Activated CD8-positive, alpha-beta memory T cell treated with anti-CD3 and anti-CD28 coated beads, Interleukin-2, amount 10 ng/mL, durations not matched to agents 7 days and 5 days (primary cell): ENCODE measurements at places on chromosomes 13 and 19.
A peak's percentile ranks its signal among the peaks of the same experiment; 100 is the strongest.

DNA sequence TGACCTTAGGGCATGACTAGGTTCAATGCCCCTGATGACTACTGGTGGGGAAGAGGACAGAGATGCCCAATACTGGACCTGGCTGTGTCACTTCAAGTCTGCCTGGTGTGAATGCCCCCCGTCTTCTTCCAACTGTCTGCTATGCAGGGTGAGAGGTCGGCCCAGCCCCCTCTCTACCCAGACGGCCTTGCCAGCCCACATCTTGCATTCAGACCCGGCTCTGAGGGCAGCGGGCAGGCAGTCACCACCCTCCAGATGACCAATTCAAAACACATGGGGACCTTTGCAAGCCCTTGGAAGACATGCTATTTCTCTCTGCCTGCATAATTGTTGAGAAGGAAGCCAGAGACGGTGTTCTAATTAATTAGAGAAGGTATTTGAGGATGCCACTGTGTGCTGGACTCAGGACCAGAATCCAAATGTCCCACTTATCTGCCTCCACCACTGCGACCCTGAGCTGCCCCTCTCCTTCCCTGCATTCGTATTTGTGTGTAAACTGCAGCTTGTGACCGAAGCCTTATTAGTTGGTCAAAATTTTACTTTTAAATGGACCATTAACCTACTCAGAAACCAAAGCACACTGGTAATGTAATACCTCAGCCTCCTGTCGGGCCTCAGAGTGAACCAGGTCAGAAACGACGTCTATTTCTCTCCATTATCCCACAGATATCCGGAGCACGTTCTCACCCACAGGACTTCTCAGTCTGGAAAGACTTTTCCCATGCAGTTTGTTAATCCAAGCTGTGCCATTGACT, 407.0 kb downstream of the ZNF536 start:
- no peak for DNase-seq

- DNase-seq: no peak
These were observed 20.6 kb downstream of the ZNF701 start for GRCh38 chr19:52590728-52591127.

GRCh38 chr19:38485541-38486285, 52.2 kb downstream of the RYR1 start:
- no peak for DNase-seq

GRCh38 chr13:111460548-111461444, 140.4 kb downstream of the TEX29 start:
- no peak for DNase-seq

- no peak for DNase-seq
These were observed 134.0 kb downstream of the MAB21L1 start for GRCh38 chr13:35342440-35342839.

- DNase-seq: no peak
These were observed 65.9 kb downstream of the ENOX1 start for GRCh38 chr13:43720780-43721397.

- DNase-seq: no peak
These were observed 450.4 kb downstream of the FGF9 start for GRCh38 chr13:22121146-22121739.

DNA sequence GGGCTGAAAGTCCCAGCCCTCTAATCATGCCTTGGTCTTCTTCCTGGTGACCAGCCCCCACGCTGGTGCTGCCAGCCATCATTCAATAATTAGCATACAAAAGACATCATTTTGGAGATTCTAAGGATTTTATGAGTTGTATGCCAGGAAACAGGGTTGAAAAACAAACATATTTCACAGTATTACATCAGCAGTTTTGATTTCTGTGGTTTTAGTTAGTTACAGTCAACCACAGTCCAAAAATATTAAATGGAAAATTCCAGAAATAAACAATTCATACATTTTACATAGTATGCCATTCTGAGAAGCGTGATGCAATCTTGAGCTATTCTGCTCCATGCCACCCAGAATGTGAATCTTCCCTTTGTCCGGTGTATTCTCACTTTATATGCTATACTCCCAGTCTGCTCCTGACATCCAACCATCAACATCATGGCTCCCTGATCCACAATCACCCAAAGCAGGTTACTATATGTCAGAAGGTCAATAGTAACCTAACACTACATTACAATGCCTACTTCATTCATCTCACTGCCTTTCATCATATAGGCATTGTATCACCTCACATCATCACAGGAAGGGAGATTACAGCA, 49.2 kb downstream of the STOML3 start:
- no peak for DNase-seq

GRCh38 chr13:79379274-79379673, 26.8 kb downstream of the RBM26 start:
- DNase-seq: no peak

DNA sequence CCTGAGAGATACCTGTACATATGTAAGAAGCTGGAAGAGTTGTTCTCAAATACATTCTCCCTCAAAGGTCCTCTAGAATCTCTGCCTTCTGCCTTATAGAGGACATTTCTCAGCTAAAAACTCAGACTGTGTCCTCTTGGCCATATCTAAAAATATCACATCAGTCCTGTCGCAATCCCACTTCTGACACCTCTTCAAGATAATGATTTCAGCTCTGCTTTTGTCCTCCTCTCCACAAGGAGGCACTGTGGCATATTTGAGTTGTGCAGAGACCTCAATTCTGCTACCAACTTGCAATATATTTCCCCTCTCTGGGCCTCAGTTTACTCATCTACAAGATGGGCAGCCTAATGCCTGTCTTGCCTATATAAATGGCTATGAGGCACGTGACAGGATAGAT, 16.6 kb downstream of the ADAMTS10 start:
- no peak for DNase-seq

DNA sequence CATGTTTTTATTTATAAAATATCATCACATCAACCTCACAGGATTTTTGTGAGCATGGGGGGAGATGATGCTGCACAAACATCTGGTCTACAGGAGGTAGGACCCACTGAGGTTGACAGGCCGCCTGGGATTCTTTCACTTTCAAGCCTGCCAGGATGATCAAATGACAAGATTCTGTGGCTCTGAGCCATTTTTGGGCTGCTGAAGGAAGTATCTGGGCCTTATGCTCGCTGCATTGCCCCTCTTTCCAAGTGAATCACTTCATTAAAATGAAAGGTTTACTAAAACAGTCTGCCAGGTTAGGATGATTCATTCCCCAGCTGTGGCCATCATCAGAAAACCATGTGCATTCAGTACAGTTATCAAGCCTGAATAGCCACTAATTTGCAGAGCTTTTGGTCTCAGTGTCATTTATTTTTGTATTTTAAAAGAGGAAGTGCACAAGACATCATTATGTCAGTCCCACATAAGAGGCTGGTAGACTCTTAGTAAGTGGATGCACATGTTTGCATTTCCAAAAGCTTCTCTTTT, 34.4 kb downstream of the STARD13 start:
- no peak for DNase-seq

DNA sequence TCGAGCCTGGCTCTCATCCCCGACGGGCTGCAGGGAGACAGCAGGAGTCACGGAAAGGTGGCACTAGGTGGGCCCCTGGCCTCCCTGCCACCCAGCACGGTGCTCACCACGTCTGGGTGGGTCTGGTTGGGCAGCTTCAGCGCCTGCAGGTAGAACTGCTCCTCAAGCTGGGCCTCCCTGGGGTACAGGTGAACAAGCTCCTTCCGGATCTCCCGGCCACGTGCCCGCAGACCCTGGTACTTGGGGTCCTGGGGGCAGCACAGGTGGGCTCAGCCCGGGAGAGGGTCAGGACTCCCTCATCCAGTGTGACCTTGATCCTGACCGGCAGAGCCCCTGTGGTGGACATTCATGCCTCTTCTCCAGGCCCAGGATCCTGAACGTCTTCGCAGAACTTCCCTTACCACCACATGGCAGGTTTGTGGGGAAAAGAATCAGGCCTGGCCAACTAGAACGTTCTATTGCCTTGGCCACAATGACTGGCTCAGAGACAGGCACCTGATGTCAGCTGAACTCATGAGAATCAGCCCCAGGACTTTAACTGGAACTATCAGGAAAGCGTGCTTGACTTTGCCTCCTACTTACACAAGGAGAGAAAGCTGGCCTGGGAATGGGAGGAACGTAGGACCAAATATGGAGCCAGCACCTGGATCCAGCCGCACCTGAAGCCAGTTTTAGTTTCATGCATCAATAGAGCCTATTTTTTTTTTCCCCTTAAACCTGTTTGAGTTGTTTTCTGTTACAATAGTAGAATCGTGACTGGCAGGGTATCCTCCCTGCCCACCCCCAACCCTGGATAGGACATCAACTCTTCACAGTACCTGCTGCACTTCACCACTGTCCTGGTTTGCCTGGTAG, 8.9 kb downstream of the SARS2 start:
- DNase-seq: no peak

DNA sequence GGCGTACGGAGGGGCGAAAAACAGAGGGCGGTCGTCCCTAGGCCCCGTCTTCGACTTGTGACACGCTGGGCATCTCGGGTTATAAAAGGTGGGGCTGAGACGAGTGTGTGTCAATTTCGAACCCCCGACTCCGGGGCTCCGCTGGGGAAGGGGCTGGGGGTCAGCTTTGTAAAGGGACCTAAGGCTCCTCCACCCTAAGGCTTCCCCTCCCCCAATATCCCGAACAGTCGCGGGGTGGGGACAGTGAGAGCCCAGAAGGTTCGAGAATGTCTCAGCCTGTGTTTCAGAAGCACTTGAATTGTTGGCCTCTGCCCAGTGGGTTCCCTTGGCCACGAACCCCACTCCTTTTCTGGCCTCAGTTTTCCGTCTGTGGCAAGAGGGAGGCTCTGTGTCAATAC, 450 bp downstream of the SELENOW start:
- DNase-seq: peak; percentile 48

- no peak for DNase-seq
These were observed 159.6 kb downstream of the FOXO1 start for GRCh38 chr13:40506592-40507446.

DNA sequence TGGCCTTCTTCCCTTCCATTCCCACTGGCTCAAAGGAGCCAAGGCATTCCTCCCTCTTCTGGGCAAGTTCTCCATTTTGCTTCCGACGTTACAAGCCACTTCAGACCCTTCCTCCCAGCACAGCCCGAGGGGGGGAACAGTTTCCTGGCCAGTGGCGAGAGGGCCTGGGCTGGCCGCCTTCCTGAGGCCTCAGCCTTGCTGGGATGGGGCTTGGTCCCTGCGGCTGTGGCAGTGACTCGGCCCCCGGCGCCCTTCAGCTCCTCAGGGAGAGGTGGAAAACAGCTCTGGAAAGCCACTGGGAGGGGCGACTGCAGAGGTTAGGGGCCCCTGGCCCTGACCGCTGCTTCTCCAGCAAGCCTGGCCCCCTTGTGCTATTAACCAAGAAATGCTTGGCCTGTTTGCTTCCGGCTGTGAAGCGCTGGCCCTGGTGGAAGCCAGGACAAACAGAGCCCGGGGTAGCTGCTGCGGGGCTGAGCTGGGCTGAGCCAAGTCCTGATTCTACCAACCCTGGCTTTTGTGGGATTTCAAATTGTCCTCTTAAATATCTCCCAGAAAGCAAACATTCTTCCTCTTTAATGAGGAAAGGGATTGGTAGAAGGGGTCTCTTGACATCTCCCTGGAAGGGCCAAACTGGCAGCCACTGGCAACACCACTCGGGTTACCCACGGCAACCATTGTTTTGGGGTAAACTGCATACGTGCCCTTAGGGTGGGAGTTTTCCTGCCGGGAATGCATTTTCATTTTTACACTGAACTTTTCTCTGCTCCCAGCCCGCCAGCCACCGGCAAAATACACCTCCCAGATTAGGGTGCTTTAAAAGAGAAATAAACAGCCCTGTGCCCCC, 38.7 kb downstream of the C13orf46 start:
- DNase-seq: no peak

- peak; percentile 51 for DNase-seq
These were observed 686 bp downstream of the SETDB2 start for GRCh38 chr13:49444524-49445395.

GRCh38 chr19:55433292-55433691, 9.8 kb downstream of the SHISA7 start:
- no peak for DNase-seq

GRCh38 chr13:104773775-104774174, 1707.6 kb upstream of the SLC10A2 start:
- no peak for DNase-seq

DNA sequence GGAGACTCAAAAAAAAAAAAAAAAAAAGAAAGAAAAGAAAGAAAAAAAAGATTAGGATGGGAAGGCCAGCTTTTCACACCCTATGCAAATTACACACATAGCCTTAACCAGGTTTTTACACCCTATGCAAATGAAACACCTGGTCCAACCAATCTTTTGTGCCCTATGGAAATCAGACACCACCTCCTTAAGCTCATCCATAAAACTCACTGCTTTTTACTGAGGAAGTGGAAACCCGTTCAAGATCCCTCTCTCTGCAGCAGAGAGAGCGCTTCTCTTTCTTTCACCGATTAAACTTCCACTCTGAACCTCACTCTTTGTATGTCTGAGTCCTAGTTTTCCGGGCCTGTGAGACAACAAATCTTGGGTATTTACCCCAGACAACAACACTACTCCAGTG, 25.3 kb upstream of the HOMER3 start:
- no peak for DNase-seq

GRCh38 chr19:43997631-43998290, 5.0 kb upstream of the ZNF230 start:
- DNase-seq: no peak

GRCh38 chr13:100044936-100045335, 44.0 kb upstream of the PCCA start:
- DNase-seq: no peak

DNA sequence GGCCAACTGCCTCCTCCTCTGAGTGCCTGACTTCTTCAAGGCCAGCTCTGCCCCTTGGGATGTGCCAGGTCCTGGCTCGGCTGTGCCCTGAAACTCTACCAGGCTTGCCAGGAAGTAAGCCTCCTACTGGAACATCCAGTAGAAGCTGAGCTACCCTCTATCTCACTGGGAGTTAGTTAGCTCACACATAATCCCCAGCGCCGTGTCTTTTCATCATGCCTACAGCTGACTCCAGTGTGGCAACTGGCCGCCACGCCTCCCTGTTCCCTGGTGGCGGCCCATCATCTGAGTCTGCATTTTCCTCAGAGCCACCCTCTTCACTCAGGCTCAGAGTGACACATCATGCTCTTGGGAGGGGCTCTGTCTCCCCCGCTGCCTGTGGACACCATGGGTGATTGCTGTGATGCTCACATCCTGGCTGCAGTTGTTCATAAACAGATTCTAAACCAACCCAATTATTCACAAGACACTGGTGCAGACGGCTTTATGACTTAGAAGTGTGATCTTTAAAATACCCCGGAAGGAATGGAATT, 131.9 kb upstream of the IRS2 start:
- DNase-seq: no peak

DNA sequence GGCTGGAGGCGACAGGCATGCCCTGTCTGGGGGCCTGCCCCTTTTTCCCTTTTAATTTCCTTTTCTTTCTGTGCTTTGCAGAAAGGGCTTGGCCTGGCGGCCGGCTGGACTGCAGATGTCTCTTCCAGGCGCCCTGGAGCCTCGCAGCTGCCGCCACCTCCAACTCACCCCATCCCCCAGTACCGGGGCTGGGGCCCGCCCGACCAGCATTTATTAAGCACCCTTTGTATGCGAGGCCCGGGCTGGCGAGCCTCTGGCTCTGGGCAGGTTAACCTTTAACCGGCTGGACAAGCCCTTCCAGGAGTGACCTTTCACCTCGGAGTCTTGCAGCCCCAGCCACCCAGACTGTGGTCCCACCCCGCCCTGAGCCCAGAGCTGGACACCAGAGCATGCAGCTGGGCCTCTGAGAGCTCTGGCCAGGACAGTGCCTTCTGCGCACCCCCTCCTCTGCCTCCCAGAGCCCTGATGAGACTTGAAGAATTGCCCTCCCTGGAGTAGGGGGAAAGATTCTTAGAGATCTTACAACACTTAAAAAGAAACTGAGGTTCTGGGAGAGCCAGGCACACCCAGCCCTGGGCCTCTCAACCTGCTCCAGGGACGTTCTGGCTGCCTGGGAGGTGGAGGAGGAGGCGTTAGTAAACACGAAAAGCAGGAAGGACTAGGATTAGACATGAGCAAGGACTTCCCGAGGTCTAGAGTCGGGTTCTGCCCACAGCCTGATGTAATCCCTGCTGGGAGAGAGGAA, 1.1 kb upstream of the NR2F6 start:
- no peak for DNase-seq
